Neural crest cell (in vitro differentiated cells): ENCODE measurements at places on chromosomes 12 and 14. TPM values are rescaled to one million over a fixed set of nuclear protein-coding genes. Genes with fewer than 3 reads are reported as not detected.

Gene KRT81
- total RNA-seq = not detected in 2 replicates

Gene LPAR5
- not detected in 2 replicates for total RNA-seq

Gene KCNMB4
- total RNA-seq = 6.1 and 6.9 TPM in 2 replicates

Gene LRP1-AS
- not detected in 2 replicates for total RNA-seq

Gene DPPA3
- not detected in 2 replicates for total RNA-seq

Gene RIMBP2
- total RNA-seq = 4.5 and 5.9 TPM in 2 replicates

Gene SLCO1C1
- 0.36 and 1.5 TPM in 2 replicates for total RNA-seq

Gene LGR5
- 8.0 and 10.3 TPM in 2 replicates for total RNA-seq

Gene AJUBA
- total RNA-seq = 32.8 and 33.1 TPM in 2 replicates

Gene SLC2A14
- 1.8 and 2.0 TPM in 2 replicates for total RNA-seq

Gene NTN4
- 5.7 and 6.0 TPM in 2 replicates for total RNA-seq

Gene POTEG
- not detected in 2 replicates for total RNA-seq
